ENCODE measurements at places on chromosomes 16 and 17.
A peak's percentile ranks its signal among the peaks of the same experiment; 100 is the strongest.

- DNase-seq: no peak
Measured at GRCh38 chr17:45384789-45385262, 47.8 kb downstream of the ARHGAP27 start.

DNA sequence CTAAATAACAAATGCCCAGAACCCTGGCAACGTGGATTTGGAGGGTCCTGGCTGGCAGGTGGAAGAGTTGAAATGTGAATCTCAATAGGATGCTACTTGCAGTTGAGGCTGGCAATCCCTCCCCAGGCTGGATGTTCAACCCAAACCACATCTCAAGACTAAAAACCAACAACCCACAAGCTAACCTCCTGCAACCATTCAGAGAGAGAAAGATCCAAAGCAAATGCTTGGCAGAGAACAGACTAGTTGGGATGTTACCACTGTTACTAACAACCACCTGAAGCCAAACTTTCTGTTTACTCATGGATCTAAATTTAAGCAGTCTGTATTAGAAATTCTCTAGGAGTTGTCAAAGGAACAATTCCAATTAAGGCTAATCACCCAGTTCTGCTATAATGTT lies 27.9 kb downstream of the SMG6 start:
- no peak for DNase-seq

DNA sequence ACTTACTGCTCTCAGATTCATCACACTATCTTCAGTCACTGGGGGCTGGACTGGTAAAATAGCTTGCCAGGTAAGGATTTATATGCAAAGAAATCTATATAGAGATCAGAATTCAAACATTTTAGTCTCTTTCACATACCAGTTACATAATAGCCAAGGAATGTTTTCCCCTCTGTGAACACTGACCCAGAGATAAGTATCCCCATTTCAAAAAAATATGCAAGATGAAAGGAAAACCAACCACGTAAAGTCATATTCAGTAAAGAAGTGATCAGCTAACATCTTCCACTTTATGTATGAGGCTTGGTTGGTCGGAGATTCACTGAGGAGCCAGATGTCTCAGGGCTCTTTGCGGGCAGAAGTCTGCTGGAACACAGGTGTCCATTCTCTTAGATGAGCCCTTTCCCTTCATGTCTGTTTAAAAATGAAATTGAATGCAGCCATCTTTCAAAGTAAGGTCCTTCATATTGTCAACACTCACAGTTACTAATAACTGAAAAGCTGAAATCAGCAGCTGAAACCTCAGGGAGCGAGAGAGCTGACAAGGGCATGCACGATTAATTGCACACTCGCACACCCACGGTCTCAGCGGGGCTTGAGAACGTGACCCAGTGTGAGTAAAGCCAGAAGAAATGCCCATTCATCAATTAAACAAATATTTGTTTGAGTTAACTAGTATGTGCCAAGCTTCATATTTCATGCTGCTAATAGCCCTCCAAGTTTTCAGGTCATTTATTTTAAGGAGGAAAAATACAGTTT lies 161.2 kb downstream of the MRTFB start:
- DNase-seq: peak; percentile 19

DNA sequence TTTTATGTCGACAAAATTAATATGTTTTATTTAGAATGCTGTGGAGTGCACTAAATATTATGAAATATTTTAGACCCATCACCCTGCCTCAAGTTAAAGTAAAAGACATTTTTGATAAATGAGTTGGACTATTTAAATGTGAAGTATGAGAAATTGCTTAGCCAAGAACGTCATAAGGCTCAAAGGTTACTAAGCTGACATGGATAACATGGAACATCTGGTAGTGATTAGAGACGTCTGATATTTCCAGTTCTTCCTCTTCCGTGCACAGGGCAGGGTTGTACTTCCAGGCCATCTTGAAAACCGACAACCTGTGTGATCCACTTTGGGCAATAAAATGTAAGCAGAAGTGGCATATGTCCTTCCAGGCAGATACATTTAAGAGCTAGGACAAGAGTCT lies 7.2 kb upstream of the CCL8 start:
- DNase-seq: peak; percentile 52

All from fibroblast of skin of back (primary cell).